ENCODE measurements at places on chromosomes 16 and 17.

DNA sequence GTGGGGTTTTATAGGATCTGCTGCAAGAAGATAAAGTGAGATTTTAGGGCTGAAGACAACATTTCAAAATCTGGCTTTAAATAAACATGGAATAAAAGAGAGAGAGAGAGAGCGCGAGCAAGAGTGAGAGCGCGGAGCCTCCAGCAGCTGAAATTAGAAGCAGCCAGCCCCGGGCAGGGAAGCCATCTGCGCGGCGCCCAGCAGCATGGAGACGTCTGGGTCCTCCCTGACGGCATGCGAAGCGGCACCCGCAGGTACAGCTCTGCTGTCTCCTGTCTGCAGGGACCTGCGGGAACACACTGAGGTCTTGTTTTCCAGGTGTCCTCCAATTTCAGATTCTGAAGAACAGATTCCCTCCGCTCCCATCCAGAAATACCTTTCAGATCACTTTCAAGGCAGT is 7.9 kb upstream of the BAIAP2 start:
- DNase-seq, result no peak

DNA sequence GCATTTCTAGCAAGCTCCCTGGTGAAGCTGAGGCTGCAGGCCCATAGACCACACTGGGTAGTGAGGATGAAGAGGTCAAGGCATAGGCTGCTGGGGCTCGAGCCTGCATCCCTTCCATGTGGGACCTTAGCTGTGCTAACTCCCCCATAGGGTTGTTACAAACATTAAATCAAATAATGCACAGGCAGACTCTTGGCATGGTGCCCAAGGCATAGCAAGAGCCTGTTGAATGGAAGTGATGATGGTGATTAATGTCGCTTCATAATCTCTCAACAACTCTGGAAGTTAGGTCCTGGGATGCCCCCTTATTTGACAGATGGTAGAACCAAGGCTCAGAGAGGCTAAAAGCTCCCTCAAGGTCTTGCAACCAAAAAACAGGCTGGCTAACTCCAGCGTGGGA is 283.9 kb upstream of the EEF2KMT start:
- DNase-seq, result no peak

DNA sequence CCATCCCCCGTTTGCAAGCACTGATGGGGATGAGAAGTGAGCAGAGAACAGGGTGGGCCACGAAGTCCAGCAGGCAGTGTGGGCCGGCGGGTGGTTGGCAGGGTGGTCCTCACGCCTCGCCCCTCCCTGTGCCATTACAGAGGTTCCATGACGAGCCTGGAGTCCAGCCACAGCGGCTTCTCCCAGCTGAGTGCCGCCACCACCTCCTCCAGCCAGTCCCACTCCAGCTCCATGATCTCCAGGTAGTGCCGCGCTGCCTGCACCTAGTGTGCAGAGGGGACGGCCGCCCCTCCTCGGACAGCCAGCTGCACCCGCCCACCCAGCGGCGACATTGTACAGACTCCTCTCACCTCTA is 73.0 kb downstream of the SEC14L1 start:
- no peak for DNase-seq

GRCh38 chr17:58302171-58302918 is 21.6 kb upstream of the MPO start:
- no peak for DNase-seq

DNA sequence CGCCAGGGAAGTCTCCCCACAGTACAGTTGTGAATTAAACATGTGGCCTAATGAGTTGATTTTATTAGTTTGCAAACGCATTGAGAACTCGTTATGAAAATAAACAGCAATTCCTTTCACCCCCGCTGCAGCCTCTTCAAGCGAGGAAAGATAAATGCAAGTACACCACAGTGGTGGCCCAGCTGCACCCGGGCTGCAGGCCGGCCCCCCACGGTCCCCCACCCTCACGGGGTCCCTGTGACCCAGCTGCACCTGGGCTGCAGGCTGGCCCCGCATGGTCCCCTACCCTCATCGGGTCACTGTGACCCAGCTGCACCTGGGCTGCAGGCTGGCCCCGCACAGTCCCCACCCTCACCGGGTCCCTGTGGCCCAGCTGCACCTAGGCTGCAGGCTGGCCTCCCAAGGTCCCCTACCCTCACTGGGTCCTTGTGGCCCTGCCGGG is 32.2 kb downstream of the SDK2 start:
- no peak for DNase-seq

GRCh38 chr16:27737513-27737912 is 187.6 kb downstream of the KATNIP start:
- peak; percentile 29 for DNase-seq

DNA sequence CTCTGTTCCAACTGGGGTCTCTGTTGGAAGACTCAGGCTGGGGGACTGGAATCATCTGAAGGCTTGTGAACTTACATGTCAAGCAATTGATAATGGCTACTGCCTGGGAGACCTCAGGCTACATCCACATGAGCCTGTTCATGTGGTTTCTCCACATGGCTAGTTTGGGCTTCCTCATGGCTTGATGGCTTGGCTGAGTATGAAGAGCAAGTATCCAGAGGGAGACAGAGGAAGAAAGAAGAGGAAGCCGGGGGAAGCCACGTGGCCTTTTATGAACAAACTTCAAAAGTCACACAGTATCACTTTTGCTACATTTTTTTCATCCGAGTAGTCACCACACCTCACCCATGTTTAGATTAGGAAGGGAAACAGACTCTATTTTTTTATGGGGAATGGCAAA is 158.9 kb downstream of the TRIM37 start:
- no peak for DNase-seq
